ENCODE measurements at places on chromosomes 2 and 18.

- DNase-seq = no peak
Measured at GRCh38 chr2:172394002-172394401, 33.4 kb upstream of the ITGA6 start.

DNA sequence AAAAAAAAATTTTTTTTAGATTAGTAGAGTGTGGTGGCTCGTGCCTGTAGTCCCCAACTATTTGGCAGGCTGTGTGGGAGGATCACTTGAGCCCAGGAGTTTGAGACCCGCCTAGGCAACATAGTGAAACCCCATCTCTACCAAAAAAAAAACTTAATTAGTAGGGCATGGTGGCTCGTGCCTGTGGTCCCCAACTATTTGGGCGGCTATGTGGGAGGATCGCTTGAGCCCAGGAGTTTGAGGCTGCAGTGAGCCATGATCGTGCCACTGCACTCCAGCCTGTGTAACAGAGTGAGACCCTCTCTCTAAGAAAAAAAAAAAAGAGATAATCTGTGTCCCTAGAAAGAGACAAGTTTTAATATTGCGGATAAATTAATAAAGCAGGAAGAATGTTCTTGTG is 8.8 kb downstream of the GPR55 start:
- DNase-seq = no peak

GRCh38 chr2:56676966-56677365 is 493.2 kb downstream of the CCDC85A start:
- no peak for DNase-seq

- no peak for DNase-seq
Measured at GRCh38 chr2:83953697-83954096, 505.4 kb downstream of the SUCLG1 start.

DNA sequence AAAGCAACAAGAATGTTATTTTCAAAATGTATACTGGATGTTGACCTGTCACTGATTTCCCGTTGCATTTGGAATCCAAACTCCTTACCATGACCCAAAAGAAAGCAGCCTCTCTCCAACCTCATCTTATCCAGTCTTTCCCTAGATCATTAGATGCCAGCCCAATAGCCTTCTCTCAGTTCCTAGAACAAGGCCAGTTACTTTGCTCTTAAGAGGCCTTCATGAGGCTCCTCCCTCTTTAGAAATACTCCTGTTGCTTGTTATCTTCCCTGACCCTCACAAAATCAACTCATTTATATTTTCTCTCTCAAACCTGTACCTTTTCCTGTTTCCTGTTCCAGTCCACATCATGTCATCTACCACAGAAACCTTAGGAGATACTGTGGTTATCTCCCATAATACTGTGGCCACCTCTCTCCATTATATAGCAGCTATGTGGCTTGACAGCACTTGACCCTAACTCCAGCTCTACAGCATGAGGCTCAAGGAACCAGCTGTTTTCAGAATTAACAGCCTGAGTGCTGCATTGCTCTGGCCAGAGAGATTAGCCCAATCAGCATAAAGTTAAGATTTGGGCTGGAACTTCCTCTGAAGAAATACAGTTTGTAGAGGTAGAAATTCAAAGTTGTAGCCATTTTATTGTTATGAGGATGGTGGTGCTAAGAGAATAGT is 22.8 kb downstream of the SRBD1 start:
- DNase-seq = no peak

GRCh38 chr2:31271851-31272267 is 37.9 kb downstream of the EHD3 start:
- DNase-seq = no peak

GRCh38 chr2:171855401-171855800 is 38.6 kb downstream of the SLC25A12 start:
- DNase-seq = peak; percentile 39

DNA sequence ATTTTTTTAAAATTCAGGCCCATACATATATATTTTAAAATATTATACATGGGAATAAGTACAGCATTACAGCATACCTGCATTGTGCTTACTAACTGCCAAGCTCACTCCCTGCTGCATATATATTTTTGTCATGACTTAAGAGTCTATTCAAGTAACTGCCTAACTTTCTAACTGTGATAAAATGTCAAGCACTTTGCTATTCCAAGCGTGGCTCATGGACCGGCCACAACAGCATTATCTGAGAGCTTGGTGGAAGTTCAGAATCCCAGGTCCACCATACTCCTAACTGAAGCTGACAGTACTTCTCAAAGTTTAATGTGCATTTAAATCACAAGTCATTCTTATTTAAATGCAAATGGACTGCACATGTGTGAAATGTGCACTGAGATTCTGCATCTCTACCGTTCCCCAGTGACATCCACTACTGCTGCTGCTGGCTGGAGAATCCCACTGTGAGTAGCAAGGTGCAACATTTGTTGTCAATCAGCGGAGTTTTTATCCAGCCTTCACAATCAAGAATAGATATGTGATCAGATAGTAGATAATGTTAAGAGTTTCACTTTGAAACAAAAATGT is 79.1 kb downstream of the DYM start:
- no peak for DNase-seq

GRCh38 chr2:49719241-49719640 is 564.9 kb upstream of the FSHR start:
- DNase-seq = no peak
